H7 (cell line): ENCODE measurements at places on chromosomes 7 and 10.
A peak's percentile ranks its signal among the peaks of the same experiment; 100 is the strongest.

- DNase-seq = no peak
Measured at GRCh38 chr7:159177284-159177953, 32.8 kb upstream of the VIPR2 start.

DNA sequence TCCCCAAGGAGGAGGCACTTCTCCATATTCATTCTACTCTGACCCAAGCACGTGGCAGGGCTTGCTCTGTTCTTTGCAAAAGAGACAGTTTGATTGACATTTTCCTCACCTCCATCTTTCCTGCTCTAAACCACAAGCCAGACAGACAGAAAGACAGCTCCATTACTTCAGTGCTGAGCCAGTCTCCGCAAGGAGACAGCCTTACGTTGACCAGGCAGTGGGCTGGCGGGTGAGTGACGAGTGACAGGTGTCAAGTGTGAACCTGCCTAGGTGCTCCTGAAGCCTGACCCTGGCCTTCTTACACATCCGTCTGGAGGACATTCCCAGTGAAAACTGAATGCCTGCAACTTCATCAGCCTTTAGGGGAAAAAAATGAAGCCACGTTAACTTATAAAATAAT, 314.6 kb downstream of the TNS3 start:
- no peak for DNase-seq

DNA sequence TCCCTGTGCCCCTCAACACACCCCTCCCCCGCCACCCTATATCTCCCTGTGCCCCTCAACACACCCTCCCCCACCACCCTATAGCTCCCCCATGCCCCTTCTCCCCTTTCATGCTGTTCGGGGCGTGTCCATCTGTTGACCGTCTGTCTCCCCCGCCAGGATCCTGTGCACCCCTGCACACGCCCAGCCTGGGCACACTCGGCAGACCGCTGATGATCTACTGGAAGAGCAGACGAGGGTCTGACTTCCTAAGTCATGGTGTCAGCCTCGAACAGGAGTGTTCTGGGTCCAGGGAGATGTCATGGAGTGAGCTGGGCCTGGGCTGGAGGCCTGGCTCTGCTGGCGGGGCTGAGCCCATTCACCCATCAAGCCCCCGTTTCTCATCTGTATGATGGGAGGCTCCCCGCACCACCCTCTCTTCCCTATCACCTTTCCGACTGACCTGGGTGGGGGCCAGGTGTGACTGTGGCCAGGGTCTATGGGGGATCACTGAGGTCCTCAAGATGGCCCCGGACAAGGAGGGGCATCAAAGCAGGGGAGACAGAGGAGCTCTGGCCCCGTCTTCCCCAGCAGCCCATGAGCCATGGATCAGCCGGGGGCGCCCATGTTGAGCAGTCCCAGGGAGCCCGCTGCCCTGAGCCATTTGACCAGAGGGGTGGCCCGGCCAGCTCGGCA, 48.3 kb downstream of the PDGFA start:
- DNase-seq = peak; percentile 42

DNA sequence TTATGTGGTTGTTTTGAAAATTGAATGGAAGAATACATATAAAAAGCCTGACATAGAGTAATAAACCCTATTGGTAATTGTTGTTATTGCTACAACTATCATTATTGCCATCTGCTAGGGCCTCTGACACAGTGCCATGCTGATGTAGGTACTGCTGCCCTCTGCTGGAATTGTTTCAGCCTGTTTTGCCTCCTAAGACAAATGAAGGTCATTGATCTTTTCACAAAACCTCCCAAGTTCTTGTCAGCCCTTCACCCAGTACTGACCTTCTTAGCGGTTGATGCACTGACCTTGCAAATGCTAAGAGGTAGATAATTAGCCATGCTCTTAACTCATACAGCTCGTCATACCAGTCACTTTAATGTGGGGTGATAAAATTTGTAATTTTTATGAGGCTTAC, 975.2 kb downstream of the SORCS1 start:
- DNase-seq = peak; percentile 36
